Right atrium auricular region (tissue), 2 donors: ENCODE measurements at places on chromosomes 1 and 21.
A peak's percentile ranks its signal among the peaks of the same experiment; 100 is the strongest.

DNA sequence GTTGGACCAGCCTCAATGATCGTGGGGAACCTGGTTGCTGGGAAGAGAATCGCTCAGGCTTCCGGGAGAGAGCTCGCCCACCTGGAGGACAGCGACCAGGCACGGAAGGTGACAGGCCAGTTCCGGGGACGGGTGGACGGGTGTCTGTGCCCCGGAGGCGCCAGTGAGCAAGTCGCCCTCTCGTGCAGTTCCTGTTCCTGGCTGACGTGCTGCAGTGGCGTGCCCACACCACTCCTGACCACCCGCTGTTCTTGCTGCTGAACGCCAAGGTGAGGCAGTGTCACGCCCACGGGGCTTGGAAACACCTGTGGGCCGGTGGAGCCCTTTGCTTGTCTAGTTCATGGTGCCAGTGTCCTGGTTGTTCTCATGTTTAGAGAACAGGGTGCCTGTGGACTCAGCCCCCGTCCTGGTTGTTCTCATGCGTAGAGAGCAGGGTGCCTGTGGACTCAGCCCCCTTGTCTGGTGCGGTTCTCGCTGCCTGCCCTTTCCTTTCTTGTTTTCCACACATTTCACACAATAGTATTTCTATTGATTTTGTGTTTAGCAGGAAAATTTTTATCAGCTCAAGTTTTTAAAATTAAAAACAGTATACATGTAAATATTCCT lies 53.1 kb downstream of the S100B start:
- H3K4me3 ChIP-seq: no peak overlapping the region
- peak; percentile 55 for DNase-seq
- peak overlapping the region; percentile 8 for H3K27ac ChIP-seq
- H3K36me3 ChIP-seq: peaks cover 61% of the 10 kb centered on the region
- H3K27me3 ChIP-seq: no peaks in the 10 kb centered on the region

GRCh38 chr1:44154049-44154448 lies 12.6 kb upstream of the KLF18 start:
- no peak for DNase-seq
- no peaks in the 10 kb centered on the region for H3K4me1 ChIP-seq
- H3K27ac ChIP-seq: no peak overlapping the region
- H3K27me3 ChIP-seq: no peaks in the 10 kb centered on the region
- no peaks in the 10 kb centered on the region for H3K36me3 ChIP-seq

GRCh38 chr21:41350436-41351155 lies 11.2 kb upstream of the MX2 start:
- H3K4me1 ChIP-seq: no peaks in the 10 kb centered on the region
- no peak overlapping the region for H3K27ac ChIP-seq
- no peaks in the 10 kb centered on the region for H3K27me3 ChIP-seq
- no peak overlapping the region for H3K4me3 ChIP-seq

- H3K4me3 ChIP-seq: no peak overlapping the region
- no peak for DNase-seq
- H3K27me3 ChIP-seq: no peaks in the 10 kb centered on the region
- H3K27ac ChIP-seq: no peak overlapping the region
Measured at GRCh38 chr1:40270152-40270834, 12.3 kb downstream of the ZMPSTE24 start.
